ENCODE measurements at places on chromosomes 6 and 20.

GRCh38 chr6:122622479-122622878 is 12.3 kb downstream of the PKIB start:
- DNase-seq = peak; percentile 63

DNA sequence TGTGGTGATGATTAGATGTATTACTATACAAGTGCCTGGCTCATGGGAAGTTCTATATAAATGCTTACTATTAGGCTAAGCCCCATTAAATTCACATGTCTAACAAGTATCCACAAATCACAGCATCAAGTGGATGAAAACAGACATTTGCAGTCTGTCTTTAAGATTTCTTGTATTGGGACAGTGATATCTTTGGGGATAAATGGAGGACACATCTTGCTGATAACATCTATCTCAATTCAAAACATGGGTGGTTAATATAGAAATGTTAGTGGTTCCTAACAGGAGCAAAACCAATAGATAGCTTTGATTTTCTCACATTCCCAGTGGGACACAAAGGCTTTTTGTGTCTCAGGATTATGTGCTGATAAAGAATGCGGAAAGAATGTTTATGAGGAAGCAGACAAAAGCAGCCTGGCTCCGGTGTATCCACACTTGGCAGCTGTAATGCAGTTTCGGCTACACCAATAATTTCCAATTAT is 29.3 kb downstream of the PTPRK start:
- no peak for DNase-seq

DNA sequence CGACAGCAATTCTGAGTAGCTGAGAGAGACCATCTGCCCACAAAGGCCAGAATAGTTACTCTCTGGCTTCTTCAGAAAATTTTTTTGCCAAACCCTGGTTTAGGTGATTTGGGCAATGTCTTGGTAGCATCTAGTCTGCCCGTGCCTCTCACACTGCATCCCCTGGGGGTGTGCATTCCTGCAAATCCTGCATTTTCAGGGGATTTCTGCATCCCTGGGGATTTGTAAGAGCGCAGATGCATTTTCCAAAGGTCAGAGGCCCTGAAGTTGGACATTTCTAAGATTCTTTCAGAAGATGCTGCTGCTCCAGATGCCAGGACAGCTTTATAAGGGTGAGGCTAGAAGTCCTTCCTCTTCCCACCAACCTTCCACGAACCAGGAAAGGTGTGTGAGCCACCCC is 4.0 kb downstream of the CST9 start:
- DNase-seq = no peak

GRCh38 chr6:8130399-8130798 is 28.1 kb upstream of the EEF1E1 start:
- no peak for DNase-seq

DNA sequence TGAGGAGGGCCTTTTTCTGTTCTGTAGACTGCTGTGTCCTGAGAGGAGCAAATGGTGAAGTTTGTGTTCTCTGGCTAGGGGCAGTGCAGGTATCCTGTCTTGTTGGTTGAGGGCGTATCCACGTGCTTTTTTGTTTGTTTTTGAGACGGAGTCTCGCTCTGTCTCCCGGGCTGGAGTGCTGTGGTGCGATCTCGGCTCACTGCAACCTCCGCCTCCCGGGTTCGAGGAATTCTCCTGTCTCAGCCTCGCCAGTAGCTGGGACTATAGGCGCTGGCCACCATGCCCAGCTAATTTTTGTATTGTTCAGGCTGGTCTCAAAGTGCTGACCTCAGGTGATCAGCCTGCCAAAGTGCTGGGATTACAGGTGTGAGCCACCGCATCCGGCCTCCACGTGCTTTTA is 10.8 kb upstream of the PXDC1 start:
- no peak for DNase-seq

GRCh38 chr6:83192456-83192855 is 609 bp downstream of the PGM3 start:
- no peak for DNase-seq

DNA sequence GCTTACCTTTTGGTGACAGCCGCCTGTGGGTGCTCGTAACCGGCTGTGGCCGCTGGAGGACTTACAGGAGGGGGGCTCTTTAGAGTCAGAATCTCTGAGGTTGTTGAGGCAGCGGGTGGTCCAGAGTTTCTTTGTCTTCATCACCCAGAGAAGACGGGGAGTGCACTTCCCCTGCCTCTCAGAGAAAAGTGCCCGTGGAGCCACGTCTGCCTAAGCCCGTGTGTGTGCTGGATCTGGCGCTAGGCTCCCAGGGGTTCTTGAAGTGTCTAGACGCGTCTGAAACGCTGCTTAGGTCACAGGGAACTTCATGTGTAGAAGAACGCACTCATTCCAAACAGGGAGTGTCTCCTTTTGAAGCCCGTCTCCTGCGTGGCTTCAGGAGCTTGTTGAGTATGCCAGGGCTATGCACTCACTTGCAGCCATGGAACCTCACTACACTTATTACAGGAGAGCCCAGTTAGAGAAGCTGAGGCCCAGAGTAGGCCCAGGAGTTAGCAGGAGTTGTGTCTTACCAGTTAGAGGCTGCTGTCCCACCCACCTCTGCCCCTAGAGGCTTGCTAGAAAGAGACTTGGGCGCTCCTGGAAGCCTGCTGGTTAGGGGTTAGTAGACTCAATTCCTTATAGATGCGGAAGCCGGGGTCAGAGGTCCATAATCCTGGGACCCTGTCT is 1.3 kb downstream of the LSM14B start:
- DNase-seq = peak; percentile 44

DNA sequence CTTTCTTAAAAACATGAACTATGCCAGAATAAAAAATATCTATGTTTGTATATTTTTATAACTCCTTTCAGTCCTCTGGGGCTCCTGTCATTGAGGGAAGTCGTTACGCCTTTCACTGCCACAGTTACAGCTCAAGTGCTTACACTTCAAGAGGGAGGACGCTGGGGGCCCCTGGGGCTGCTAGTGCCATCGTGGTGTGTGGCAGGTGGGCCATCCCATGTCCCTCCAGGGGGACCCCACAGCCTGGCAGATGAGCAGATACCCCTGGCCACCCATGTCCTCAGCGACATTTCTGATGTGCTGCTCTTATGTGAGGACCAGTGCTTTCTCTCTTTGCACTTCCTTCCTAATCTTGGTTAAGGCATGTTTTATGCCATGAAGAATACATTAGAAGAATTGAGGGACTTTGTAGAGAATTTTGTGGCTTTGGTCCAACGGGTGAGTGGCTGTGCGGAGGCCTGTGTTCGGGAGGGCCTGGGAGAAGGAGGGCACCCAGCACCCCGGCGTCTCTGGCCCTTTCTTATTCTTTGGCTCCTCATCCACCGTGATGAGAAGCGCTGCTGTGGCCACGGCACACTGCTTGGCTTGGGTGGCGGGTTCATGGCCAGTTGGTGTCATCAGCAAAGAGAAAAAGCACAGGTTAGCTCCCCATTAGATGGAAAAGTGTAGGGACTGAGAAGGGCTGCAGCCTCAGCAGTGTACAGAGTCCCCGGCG is 38.3 kb upstream of the SYNJ2 start:
- DNase-seq = no peak

- DNase-seq = no peak
Measured at GRCh38 chr6:136249336-136249735, 775 bp downstream of the MTFR2 start.

DNA sequence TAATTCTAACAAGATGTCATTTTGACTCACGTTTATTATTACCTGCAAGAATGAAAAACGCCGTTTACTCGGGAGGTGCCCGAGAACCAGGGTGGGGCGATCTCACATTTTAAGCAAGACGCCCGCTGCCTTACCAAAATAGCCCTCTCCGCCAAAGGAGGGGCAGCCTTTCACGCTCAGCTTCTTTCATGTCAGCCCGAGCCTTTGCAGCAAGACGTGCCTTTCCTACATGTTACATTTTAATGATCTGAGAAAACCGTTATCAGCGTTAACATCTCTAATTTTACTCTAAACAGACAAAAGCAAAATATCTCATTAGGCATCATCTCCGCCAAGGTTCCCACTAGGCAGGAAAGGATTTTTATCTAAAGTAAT is 2.0 kb downstream of the BACH2 start:
- DNase-seq = no peak

All from DMS79 (cell line).